Fibroblast of lung (primary cell): ENCODE measurements at places on chromosomes 3 and 15. TPM values are rescaled to one million over a fixed set of nuclear protein-coding genes. Genes with fewer than 3 reads are reported as not detected.

LEKR1 gene
- total RNA-seq, result 0.26 and 1.3 TPM in 2 replicates

BMF gene
- total RNA-seq, result 8.6 and 9.5 TPM in 2 replicates

RAB6B gene
- total RNA-seq, result 0.51 and 0.83 TPM in 2 replicates

GLDN gene
- 22.9 and 50.7 TPM in 2 replicates for total RNA-seq

CAPN3 gene
- 1.8 and 3.6 TPM in 2 replicates for total RNA-seq

VEPH1 gene
- total RNA-seq, result 21.1 and 34.7 TPM in 2 replicates

ANO10 gene
- 96.8 and 138 TPM in 2 replicates for total RNA-seq

TMEM266 gene
- total RNA-seq, result 0.26 and 0.33 TPM in 2 replicates

CHCHD6 gene
- 9.5 and 11.1 TPM in 2 replicates for total RNA-seq

SENP7 gene
- 14.4 and 16.5 TPM in 2 replicates for total RNA-seq

GOLGA6L10 gene
- 0.26 and 0.99 TPM in 2 replicates for total RNA-seq

ADPRH gene
- total RNA-seq, result 3.1 and 7.4 TPM in 2 replicates

SLC12A8 gene
- 9.8 and 19.5 TPM in 2 replicates for total RNA-seq

TMEM158 gene
- 79.4 and 125 TPM in 2 replicates for total RNA-seq

CCDC33 gene
- not detected in 2 replicates for total RNA-seq

PCOLCE2 gene
- total RNA-seq, result 6.7 and 26.3 TPM in 2 replicates

DAZL gene
- not detected in 2 replicates for total RNA-seq

IMPG2 gene
- total RNA-seq, result 0.33 and 0.51 TPM in 2 replicates

CPLX3 gene
- not detected in 2 replicates for total RNA-seq

C3orf80 gene
- 0.26 and 0.33 TPM in 2 replicates for total RNA-seq

SPESP1 gene
- total RNA-seq, result 4.6 and 8.2 TPM in 2 replicates

EXD1 gene
- 0.17 TPM in 1 of 2 replicates, not detected in the other for total RNA-seq

AP3B2 gene
- total RNA-seq, result 0.17 and 0.51 TPM in 2 replicates

ADAMTS17 gene
- under 0.01 and 0.17 TPM in 2 replicates for total RNA-seq

FAM107A gene
- total RNA-seq, result under 0.01 TPM in 2 replicates
